ENCODE measurements at places on chromosomes 12 and 14.

DNA sequence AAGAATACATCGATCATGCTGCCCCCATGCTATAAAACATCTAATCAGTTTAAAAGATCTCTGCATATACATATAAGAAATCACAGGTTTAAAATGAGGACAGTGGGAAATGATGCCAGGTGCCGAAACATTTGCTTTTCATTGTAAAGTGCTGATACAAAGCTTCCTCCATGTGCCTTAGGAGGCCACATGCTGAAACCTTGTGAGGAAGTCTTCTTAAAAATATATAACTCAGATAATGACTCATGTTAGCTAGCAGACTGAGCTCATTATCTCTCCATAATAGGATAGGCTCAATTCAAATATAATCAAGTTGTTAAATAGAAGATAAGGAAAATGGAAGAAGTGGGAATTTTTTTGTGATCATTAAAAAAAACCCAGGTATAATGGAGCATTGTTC, 65.9 kb downstream of the RFX4 start:
- no peak for DNase-seq

- no peak for DNase-seq
Observed at GRCh38 chr12:58159941-58160340, 218.6 kb downstream of the ATP23 start.

- DNase-seq = no peak
Observed at GRCh38 chr12:57892232-57892972, 45.9 kb upstream of the CTDSP2 start.

DNA sequence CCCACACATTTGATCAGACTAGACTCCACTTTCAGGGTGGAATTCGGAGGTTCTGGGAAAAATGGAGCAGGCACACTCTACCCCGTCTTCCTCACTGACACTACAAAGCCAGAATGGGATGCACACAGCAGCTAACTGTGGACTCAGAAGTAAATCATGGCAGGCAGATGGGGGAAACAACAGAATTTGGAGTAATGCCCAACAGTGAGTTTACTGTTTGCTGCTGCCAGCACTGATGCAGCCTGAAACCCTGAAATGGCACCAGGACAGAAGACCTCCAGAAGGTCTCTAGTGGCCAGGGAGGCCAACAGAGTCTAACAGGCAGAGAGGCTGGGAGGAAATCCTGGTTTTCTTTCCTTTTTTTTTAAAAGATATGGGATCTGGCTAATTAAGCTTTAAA, 24.6 kb downstream of the KCTD10 start:
- no peak for DNase-seq

GRCh38 chr14:91369628-91370445, 47.8 kb downstream of the CCDC88C start:
- DNase-seq = no peak

DNA sequence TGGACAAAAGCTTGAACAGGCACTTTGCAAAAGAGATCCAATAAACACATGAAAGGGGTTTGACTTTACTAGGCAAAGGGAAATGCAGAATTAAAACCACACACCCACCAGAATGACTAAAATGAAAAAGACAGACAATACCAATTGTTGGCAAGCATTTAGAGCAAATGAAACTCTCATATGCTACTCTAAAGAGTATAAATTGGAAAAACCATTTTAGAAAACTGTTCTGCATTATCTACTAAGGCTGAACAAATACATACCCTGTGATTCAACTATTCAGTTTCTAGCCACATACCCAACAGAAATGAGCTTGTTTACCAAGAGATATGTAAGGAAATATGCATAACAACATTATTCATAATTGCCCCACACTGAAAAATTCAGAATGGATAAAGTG, 8.5 kb upstream of the IL22 start:
- DNase-seq = no peak

DNA sequence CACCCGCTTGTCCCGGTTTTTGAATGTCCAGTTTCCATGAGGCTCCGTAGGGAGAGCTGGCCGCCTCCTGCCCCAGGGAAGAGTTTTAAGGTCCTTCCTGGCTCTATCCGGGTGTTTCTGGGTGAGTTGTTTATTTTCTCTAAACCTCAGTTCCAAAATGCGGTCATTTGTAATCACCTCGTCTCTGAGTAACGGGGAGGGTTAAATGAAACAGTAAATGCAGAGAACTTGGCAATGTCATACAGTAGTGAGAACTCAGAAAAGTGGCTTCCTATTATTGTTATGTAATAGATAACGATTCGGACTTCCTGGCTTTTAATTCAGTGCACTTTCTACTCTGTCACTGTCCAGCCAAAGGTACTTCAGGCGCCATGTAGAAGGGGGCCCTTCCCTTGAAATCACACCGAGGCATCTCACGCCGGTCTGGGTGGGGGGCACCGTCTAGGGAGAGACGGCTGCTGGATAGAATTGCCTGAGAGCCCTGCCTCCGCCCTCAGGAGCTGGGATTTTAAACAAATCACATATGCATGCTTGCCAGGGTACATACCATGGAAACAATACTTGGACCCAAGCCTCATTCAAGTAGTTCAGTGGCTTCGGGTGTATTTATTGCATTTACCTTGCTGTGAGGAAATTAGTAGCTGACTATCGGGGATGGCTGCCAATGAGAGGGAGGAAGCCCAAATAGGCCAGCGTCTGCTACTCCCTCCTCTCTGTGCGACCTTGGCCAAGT, 26.4 kb downstream of the NOS1 start:
- DNase-seq = no peak

DNA sequence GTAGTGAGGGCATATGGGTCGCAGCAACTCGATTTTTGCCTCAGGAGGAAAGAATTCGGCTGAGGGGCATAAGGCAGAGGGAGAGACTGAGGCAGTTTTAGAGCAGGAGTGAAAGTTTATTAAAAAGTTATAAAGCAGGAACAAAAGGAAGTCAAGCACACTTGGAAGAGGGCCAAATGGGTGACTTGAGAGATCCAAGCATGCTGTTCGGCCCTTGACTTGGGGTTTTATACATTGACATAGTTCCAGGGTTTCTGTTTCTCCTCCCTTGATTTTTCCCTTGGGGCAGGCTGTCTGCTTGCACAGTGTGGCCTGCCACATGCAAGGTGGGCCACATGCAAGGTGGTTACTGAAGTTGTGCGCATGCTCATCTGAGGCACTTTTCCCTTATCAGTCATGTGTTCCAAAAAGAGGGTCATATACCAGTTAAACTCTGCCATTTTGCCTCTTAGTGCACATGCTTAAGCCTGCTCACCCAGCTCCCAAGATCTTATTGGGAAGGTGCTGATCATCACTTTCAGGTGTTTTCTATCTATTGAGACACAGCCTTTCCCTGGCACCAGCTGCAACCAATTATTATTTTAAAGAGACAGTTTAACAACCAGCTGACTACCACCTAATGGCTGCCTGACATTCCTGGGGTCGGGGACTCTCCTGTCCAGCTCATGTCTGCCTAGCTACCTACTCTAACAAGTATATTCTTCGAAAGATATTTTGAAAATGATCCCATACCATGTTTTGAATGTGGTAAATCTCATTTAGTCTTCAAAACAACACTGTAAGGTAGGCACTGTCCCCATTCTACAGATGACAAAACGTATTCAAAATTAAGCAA, 19.9 kb downstream of the PTGER2 start:
- no peak for DNase-seq

DNA sequence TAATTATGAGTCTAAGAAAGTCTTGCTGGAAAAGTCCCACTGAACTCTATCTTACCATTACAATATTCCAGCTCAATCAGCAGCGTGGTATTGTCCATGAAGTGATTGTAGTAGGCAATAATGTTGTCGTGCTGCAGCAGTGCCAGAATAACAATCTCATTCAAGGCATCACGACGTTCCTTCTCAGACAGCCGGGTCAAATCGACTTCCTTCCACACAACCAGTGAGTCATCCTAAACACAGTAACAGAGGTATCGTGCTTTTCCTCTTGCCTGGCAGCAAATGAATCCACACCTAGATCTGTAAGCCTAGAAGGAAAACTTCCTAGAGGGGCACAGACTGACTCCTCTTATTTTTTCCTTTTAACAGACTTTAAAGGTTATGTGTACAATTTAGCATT, 2.9 kb downstream of the NEK9 start:
- DNase-seq = no peak

DNA sequence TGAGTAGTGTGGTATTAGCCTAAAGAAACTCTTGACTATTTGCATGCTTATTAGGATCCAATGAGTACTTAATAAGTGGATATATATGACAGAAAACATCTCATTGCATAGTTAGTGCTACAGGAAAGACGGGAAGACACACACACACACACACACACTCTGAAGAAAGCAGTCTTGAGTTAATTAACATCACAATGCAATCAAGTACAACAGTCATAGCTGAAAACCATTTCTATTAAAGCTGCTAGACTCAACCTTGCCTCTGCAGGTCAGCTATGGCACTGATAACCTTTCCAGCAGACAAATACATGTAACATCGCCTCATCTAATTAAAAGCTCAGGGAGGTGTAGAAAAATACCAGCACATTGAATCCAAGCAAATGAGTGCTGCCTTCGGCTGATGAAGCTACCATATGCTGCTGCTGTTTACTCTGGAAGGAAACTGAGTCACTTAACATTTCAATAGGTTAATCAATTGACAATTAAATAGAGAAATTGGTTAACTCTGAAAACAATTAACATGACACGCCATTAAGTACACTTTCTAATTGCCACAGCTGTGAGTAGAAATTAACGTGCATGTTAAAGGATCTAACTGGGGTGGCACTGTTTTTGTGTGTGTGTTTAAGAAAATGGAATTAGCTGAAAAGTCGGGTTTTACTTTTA, 93.2 kb upstream of the OTX2 start:
- no peak for DNase-seq

GRCh38 chr12:117013726-117014125, 85.5 kb downstream of the TESC start:
- DNase-seq = no peak

- DNase-seq = no peak
Observed at GRCh38 chr12:44078273-44078672, 242.4 kb downstream of the TMEM117 start.

DNA sequence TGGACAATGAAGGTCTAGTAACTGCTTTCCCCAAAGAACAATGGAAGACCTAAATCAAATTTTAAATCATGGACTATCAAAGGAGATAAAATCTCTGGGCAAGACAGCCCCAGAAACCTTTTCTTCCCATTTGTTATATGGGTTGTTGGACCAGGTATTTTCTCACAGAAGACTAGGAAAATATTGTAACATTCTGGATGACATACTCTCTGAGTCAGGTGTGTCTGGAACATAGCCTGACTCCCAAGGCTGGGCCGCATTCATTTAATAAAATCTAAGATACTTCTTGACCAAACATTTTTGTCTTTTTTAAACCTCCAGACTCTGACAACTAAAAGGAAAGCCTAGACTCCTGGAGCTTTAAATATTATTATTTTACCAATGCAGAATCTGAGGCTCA, 87.9 kb downstream of the ATP23 start:
- no peak for DNase-seq
